ENCODE measurements at places on chromosomes 2 and 18.

GRCh38 chr18:79587226-79587741 lies 92.3 kb upstream of the CTDP1 start:
- DNase-seq, result no peak

GRCh38 chr2:126774761-126775160 lies 118.8 kb downstream of the GYPC start:
- no peak for DNase-seq

GRCh38 chr2:5391362-5391761 lies 300.8 kb upstream of the SOX11 start:
- DNase-seq, result no peak

- no peak for DNase-seq
Measured at GRCh38 chr18:41331661-41332060, 623.4 kb upstream of the PIK3C3 start.

- DNase-seq, result no peak
Measured at GRCh38 chr2:18057657-18058056, 179.2 kb downstream of the KCNS3 start.

DNA sequence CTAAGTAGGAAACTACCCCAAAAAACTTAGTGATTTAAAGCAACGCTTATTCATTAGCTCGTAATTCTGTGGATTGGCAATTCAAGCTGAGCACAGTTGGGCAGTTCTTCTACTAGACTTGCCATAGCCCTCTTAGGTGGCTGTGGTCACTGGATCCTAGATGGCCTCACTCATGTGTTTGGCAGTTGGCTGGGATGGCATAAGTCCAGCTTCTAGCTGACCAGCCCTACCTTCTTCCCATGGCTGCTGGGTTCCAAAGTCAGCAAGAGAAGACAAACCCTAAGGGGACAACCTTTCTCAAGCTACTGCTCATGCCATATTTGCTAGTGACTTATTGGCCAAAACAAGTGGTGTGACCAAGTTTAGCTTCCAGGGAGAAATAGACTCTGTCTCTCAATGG lies 95.3 kb downstream of the COPS8 start:
- no peak for DNase-seq

DNA sequence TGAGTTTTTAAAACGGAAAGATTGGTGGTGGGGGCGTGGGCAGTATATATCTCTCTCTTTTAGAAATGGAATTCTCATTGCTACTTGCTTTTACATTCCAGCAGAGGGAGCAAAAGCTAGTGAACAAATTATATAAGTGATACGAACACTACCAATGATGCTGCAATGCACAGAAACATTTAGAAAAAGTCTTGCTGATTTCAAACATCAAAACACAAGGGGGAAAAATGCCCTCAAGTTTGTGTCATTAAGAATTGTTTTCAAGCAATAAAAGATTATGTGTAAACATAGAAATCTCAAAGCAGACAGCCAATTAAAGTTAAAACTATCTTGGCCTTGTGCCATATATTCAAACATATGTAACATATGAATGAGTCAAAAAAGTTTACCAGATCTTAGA lies 296.3 kb upstream of the KCNJ3 start:
- peak; percentile 26 for DNase-seq
